Activated effector memory CD4-positive, alpha-beta T cell treated with Interleukin-2 at 50 U/mL for 16 hours (primary cell): ENCODE measurements at places on chromosomes 7 and 10.

DNA sequence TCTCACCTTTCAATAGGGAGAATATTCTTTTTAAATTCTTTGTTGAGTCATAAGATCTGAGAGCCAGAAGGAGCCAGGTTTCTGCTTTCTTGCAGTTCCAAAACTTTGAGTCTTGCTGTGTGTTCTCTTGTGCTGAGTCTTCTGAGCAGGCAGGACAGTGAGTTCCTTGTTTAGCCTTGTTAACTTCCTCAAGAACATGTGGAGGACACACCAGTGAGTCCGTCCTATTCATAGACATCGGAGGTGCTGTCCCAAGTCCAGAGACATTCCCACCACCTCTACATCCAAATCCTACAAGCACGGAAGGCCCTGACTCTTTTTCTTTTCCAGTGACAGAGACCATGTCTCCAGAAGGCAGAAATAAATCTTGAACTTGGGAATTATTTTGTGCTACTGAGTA lies 135.2 kb upstream of the AGK start:
- DNase-seq = no peak

DNA sequence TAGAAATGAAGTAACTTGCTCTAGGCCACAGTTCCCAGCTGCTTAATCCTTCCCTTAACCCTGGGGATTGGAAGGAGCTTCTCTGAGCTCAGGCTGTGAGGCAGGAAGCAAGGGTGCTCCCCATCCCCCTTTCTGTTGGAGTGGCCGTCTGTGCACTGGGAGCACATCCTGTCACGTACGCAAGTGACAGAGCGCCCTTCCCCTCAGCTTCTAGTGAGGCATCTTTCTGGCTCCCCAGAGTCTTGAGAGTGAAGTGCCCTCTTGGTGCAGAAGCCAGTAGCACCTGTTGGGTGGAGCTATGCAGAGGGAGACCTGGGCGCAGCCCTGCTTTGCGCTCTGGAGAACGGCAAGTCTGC lies 47.8 kb downstream of the SHH start:
- no peak for DNase-seq

DNA sequence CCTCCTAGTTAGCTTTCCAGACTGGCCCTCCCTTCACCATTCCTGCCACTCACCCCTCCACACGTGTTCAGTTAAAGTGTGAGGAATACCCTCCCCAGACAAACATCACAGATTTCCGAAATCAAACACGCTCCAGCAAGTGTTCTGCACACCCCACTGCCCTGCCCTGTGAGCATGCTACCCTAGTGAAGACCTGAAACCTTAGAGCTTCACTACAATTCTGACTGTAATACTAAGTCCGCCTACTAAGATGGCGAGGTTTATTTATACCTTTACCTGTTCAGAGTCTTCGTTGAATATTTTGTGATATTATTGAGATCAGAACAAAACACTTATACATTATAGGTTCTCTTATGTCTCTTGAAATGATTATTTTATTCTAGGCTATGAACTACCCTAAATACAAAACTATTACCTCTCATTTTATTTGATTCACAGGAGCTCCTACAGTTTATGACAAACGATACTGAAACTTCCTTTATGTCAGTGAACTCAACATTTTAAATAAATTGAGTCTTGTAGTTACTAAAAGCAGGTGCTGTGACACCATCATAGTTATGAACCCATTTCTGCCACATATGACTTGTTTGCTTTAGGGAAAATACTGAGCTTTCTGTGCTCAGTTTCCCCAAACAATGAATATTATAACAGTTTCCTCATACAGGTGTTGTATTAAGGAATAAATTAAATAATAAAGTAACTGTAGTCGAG lies 8.6 kb downstream of the SCIN start:
- no peak for DNase-seq

DNA sequence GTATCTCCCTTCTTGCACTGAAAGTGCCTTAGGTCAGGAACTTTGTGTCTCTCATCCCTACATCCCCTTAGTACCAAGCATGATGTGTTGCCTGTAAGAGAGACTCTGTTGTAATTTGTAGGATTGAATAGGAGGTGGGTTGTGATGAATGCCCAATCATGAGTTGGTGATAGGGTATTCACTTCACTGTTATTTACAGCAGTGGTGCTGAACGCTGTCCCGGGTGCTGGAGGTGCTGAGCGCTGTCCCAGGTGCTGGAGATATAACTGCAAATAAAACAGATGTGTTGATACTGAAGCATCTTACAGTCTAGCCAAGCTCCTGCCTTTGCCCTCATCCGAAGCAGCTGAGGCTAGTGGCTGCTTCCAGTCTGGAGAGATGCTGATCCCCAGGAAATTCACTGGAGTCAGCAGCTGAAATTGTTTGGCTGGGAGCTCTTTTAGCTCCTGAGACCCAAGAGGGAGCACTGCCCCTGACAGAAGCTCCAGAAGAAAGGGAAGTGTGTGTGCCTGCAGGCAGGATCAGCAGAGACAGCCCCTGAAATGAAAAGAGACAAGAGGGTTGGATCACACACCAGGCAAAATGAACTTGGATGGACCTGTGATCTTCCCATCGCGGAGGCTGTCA lies 183.4 kb downstream of the SORCS3 start:
- DNase-seq = no peak

DNA sequence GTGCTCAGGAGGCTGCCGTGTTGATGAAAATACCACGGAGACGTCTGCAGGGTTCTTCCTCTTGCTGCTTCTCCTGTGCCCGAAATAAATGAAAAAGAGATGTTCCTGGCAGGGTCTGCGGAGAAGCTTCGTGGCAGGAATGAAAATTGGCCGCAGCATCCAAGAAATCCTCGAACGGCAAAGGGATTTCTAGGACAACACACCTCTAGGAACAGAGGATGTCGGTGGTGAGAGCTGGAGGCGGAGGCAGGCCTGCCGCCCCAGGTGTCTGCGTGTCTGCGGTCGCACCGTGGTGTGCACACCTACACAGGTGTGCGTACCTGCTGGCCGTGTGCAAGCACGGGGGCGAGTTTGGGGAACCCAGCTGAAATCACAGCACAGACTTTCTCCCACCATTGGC lies 43.4 kb downstream of the TMEM130 start:
- DNase-seq = no peak

- DNase-seq = no peak
These were observed 599.7 kb downstream of the KCNMA1 start for GRCh38 chr10:77037735-77038403.

- no peak for DNase-seq
These were observed 734.9 kb downstream of the NRG3 start for GRCh38 chr10:82609845-82610244.

DNA sequence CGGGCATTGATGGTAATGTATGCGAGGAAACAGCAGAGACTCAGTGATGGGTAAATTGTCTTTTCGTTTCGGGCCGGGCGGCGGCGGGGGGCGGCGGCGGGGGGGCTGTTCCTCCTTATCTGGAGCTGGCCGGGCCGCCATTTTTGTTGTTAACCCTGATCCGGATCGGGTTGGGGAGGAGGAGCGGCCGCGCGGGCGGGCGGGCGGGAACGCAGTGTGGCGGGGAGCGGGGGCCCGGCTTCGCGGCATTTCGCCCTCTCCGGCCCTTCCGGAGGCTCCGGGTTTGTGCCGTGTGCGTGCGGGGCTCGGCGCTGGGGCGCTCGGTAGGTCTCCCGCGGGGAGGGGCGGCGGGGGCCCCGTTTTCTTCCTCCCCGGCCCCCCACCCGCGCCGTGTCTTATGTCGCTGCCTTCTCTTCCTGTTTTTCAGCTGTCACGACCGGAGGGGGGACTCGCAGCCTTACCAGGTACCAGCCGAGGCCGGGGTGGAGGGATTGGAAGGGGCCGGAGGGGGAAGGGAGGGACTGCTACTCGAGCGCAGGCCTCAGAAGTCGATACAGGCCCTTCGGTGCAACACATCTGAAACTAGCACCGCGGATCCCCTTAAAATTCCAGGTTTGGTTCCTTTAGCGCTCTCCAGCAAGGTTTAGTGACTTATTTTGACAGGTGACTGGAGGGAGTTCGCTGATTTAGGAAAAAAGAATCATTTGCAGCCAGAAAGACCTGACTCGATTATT lies 820 bp downstream of the WAC start:
- DNase-seq = peak; percentile 56

DNA sequence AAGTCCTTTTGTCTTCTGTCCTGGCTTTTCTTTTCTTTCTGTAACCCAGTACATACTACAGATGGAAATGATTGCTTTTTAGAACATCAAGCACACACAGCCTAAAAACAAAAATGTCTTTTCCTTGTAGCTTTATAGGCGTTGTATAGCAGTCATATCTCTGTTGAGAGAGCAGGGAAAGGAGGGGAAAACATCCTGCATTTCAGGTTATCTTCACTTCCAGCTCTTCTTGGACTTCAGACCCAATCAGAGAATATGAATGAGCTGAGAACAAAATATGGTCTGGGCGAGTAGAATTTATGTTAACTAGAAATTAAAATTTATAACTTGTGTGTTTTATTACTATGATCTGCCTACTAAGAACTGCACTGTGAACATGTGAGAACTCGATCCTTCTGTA lies 14.7 kb downstream of the TMEM60 start:
- DNase-seq = no peak

GRCh38 chr10:59290448-59290847 lies 71.9 kb downstream of the FAM13C start:
- no peak for DNase-seq

DNA sequence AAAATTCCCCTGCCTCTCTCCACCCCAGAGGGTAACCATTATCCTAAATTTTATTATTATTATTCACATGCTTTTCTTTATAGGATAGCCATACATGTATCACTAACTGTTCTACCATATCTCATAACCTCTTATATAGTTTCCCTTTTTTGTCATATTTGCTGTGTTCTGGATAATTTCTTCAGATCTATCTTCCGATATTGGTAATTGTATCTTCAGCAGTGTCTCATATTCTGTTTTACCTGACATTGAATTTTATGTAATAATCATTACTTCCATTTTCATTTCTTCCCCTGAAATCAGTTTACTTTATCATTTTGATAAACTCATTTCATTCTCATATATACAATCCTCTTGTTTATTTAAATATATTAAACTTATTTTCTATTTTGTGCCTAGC lies 273.5 kb downstream of the ADK start:
- no peak for DNase-seq

GRCh38 chr7:143131781-143132180 lies at the start of gene PIP:
TSS of gene PIP (plus strand) at chr7:143132077. CDS start at chr7:143132117, 40 bp downstream.
- DNase-seq = no peak

DNA sequence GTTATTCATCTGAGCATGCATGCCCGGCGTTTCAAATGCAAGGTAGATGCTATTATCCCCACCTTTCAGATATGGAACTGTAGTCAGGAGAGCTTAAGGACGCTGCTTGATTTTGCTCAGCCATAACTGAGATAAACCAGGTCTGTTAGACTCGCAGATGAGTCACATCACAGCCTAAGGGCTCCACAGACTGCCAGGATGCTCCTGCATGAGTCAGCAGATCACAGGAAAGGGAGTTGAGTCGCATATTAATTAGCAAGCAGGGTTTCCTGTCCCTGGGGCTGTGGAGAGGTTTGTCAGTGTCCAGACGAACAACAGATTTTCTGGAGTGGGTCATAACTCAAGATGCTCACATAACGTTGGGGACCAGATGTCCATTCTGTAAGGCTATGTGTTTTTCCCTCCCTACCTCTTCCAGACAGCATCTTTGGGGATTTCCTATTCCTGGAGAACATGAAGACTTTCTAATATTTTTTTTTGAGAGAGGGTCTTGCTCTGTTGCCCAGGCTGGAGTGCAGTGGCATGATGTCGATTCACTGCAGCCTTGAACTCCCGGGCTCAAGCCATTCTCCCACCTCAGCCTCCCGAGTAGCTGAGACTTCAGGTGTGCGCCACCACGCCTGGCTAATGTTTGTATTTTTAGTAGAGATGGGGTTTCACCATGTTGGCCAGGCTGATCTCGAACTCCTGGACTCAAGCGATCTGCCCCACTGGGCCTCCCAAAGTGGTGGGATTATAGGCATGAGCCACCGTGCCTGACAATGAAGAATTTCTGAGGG lies 36.7 kb downstream of the PFKFB3 start:
- DNase-seq = peak; percentile 56

DNA sequence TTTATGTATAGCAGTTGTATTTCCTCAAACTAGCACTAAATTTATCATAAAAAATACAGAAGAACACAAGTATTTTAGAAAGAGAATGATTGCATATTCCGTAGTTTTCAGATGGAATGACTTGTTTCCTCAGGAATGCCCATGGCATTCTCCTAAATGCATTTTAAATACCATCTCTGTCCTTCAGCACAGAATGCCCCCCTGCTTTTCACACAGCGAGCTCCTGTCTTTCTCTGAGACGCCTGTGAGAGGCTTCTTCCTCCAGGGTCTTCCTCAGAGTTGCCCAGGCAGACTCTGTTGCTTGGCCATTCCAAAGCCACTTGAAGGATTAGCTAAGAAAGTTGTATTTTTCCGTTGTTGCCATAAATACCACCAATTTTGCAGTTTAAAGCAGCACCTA lies 10.1 kb downstream of the LANCL2 start:
- no peak for DNase-seq

DNA sequence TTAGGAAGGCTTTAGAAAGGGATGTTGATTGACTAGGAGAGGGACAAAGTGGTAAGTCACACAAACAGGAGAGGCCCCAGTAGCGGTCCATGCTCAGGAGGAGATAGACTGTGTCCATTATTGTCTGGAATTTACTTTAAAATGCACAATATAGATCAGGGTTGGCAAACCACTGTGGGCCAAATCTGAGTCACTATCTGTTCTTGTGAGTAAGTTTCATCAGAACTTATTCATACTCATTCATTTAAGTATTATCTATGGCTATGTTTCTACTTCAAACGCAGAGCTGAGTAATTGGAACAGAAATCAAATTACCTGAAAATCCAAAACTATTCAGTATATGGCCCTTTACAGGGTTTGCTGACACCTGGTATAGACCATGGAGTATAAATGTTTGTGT lies 166.5 kb downstream of the COL28A1 start:
- no peak for DNase-seq

DNA sequence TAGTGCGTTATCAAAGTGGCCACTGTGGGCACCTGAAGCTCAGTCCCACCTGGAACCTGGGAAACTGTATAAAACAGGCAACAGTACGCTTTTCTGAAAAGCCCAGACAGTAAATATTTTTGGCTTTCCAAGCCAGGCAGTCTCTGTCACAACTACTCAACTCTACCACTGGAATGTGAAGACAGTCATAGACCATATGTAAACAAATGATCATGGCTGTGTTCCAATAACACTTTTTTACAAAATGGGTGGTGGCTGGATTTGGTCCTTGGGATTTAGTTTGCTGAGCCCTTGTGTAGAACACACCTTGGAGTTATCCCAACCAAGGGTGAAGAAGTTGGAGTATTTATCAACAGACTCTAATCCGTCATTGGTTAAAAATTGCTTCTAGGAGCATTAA lies 259.9 kb downstream of the SKIDA1 start:
- DNase-seq = no peak

GRCh38 chr10:117339578-117339977 lies 35.7 kb downstream of the PDZD8 start:
- DNase-seq = no peak

- no peak for DNase-seq
These were observed 82.7 kb downstream of the RPS24 start for GRCh38 chr10:78116361-78116760.
